ENCODE measurements at places on chromosomes 2 and 18.

- DNase-seq, result no peak
Observed at GRCh38 chr18:77482190-77483085, 232.8 kb downstream of the GALR1 start.

- DNase-seq, result no peak
Observed at GRCh38 chr2:28185891-28186290, 206.8 kb upstream of the FOSL2 start.

- no peak for DNase-seq
Observed at GRCh38 chr18:39389800-39390379, 1824.3 kb upstream of the CELF4 start.

DNA sequence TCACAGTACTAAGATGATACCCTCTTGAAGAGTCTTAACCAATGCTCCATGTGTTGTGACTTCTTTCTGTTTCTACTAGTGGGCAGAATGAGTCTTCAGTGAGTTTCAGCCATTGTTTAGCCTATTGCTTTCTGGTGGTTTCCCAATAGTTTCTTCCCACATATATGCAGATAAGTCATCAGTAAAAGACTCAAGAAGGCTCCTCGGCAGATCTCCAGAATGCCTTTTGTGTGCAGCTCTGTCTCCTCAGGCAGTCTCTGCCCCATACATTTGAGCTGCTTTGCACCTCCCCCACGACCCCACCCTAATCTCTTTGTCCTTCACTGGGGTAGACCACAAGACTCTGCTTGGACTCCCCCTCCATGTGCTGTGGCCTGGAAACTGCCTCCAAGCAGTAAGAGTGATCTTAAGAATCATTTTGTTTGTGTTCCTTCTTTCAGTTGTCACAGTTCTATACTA, 71.6 kb upstream of the CHRNA1 start:
- DNase-seq, result peak; percentile 79

DNA sequence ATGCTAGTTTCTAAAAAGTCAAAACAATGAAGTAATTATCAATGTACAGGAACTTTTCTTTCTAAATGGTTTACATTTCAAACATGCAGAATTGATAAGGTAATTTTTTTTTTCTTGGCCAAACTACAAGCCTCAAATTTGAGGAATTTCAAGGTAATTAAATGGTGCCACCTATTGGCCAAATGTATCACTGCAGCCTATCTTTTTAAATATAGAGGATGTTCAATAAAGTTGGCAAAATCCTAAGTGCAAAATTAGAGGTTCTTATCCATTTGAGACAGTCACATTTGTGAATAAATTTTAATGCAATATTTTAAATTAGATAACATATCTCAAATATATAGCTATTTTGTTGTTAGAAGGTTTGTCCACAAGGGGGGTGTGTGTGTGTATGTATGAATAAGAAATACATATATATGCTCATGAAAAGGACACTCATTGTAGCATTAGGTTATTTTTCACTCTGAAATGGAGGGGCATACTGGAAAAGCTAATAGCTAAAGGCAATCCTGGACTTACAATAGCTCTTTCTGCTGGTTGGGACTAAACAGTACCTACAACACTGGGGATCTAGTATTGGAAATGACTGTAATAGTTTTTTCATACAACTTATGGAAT, 26.2 kb downstream of the MMADHC start:
- DNase-seq, result no peak

DNA sequence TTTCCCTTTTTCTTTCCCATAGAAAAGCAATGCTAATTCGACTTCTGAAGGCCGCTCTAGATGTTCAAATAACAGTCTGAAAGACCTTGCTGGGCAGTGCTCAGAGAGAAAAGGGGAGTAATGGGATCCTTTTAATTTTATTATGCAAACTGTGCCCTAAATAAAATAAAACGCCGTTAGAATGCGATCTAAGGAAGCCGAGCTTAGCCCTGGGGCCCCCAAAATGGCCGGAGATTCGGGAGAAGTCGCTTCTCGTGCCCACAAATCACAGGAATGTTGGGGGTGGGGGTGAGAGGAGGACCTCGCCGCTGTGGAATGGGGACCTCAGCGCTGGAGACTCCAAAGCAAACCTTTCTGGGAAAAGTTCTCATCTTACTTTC, 8.4 kb upstream of the POU3F3 start:
- no peak for DNase-seq

DNA sequence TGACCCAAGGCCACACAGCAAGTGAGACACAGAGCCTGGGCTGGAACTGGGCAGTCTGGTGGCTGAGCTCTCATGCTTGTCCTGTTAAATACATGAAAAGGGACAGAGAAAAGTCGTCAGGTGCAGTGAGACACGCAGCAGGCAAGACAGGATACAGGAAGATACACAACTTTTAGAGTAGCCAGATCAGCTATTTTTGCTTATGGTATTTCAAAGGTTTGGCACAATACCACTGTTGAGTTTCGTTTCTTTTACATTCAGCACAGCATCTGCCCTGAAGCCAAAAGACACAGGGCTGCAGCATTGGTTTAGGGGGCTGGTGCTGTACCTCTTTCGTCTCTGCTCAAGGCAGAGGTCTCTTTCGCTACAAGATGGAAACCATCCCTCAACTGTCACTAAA, 14.0 kb downstream of the FHL2 start:
- no peak for DNase-seq

DNA sequence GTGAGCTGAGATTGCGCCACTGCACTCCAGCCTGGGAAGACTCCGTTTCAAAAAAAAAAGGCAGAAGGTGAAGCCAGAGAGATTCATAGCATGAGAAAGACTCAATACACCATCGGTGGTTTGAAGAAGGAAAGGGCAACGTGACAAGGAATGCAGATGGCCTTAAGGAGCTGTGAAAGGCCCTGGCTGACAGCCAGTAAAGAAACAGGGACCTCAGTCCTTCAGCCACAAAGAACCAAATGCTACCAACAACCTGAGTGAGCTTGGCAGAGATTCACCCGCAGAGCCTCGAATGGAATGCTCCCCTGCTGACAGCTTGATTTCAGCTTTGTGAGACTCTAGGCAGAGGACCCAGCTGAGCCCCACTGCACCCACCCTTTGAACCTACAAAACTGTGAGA, 154.9 kb upstream of the NDUFV2 start:
- no peak for DNase-seq

GRCh38 chr2:128644156-128644555, 325.5 kb upstream of the HS6ST1 start:
- no peak for DNase-seq

GRCh38 chr2:120017201-120017600, 4.3 kb downstream of the EPB41L5 start:
- no peak for DNase-seq

- no peak for DNase-seq
Observed at GRCh38 chr2:236758406-236758805, 188.8 kb downstream of the ACKR3 start.

DNA sequence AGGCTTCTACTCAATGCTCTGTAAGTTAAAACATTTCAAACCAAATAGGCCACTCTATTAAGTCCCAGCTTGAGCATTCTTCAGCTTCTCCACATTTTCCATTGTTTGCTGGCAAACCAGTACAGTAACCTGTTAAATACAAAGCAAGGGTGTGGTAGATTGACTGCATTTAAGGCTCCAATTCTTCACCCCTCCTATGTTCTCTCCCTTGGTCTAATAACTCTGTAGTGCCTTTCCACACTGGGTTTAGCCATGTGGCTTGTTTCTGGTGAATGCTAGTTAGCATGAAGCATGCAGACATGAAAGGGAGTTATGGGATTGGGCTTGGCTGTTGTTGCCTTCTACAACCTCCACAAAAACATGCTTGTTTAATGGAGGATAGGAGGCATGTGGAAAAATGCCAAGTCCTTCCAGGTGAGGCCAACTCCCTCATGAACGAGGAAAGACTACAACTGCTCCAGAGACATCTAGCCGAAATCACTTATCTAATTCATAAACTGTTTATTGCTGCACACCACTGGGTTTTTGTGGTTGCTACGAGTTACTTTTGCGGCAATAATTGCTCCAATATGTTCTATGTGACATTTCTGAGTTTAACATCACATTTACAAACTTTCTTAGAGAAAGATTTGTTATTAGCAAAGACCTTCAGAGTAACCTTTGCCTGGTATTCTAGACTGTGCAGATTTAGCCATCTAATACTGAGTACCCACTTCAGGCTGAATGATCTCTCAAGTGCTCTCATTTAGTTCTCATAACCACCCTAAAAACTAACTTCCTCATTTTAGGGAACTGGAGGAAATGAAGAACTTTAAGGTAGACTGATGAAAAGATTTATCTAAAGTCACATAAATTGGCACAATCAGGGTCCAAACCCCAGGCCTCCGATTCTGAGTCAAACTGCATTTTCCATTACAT, 104.0 kb downstream of the SMAD2 start:
- no peak for DNase-seq

GRCh38 chr2:232196802-232197201, 181.7 kb upstream of the ALPP start:
- DNase-seq, result no peak

GRCh38 chr2:85653996-85654395, 14.0 kb downstream of the SFTPB start:
- DNase-seq, result no peak

GRCh38 chr2:95159690-95160449, at the start of gene ZNF514:
TSS of gene ZNF514 (minus strand) at chr2:95159848. CDS start at chr2:95153253, 6,595 bp downstream.
- peak; percentile 78 for DNase-seq

DNA sequence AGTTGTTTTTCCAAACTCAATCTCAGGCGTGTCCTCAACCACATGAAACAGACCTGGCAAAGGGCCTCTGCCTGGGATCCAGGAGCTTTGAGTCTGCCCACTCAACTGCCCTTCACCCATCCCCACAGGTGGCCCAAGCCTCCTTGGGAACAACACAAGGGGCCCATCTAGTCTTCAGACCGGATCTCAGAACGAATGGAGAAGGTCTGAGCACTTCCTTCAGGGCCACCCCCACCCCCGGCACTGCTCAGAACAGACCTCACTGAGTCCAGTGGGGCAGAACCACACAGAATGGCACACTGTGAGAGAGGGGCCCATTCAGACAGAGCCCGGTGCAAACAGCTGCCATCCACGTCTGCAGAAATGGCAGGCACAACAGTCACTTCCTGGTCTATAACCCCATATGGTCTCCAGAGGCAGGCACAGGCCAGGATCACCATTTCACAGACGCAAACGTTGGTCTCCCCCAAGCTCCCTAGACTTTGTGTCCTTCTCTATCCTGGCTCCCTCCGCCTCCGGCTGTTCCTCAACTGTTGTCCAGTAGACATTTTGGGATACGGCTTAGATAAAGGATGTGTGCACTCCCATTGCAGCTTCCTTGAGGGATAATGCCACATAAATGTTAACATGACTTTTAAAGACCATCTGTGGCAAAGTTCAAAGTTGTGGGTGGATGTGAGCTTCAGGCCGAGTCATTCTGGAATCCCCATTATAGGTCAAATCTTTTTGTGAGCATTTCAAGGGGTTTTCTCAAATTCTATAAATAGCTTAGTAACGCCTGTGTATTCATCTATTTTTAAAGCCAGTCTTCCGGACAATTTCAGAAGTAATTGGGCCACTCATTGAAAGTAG, 149.7 kb downstream of the SMAD7 start:
- peak; percentile 30 for DNase-seq

DNA sequence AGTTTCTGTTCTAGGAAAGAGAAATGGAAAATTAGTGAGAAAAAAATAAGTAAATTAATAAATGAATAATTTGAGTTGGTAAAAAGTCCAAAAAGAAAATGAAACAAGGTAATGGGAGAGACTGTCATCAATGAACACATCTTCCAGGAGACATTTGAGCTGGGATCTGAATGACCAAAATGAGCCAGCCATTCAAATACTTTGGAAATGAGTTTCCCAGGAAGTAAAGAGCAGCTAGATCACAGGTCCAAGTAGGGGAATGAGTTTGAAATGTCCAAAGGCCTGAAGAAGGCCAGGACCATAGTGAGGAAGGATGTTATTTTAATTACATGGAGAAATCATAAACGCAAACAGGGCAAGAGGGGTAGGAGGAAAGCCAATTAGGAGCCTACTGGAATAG, 6.6 kb upstream of the DNAH7 start:
- no peak for DNase-seq

DNA sequence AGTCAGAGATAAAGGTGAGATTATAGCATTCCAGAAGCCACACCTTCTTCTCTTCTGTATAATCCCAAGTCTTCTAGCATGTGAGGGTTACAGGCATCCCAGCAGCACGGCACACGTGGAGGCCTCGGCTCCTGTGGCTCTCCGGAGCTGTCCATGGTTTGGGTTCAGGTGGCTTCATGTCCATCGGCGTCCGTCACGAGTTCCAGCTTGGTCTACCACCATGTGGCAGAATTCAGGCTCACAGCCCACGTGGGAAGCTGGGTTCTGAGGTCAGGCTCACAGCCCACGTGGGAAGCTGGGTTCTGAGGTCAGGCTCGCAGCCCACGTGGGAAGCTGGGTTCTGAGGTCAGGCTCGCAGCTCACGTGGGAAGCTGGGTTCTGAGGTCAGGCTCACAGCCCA, 378.3 kb upstream of the SALL3 start:
- DNase-seq, result no peak

DNA sequence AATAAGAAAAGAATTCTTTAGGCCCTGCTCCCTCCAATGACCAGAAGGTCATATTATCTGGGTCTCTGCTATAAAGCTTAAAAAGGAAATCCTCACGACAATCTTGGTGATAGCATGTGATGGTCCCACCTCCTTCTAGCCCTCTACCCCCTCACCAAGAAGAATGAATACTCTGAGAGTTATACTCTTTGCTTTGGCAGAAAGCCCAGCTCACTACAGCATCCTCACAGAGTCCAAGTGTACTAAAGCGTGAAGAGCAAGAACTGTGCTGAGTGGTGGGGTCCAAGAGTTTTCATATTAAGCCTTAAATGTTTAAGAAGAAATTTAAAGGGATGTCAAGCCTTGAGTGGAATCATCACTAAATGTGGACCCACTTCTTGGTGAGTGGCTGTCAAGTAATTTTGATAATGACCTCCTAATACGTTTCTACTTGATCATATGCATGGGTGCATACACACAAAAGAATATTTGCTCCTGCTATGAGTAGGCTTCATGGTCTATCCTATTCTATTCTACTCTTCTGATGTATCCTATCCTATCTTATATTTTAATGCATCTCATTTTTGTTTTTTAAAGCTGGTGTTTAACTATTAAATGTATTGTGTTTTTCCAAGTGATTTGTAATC, 16.5 kb upstream of the SERPINB7 start:
- no peak for DNase-seq

GRCh38 chr2:127649684-127650040, 3.7 kb downstream of the GPR17 start:
- DNase-seq, result peak; percentile 78

DNA sequence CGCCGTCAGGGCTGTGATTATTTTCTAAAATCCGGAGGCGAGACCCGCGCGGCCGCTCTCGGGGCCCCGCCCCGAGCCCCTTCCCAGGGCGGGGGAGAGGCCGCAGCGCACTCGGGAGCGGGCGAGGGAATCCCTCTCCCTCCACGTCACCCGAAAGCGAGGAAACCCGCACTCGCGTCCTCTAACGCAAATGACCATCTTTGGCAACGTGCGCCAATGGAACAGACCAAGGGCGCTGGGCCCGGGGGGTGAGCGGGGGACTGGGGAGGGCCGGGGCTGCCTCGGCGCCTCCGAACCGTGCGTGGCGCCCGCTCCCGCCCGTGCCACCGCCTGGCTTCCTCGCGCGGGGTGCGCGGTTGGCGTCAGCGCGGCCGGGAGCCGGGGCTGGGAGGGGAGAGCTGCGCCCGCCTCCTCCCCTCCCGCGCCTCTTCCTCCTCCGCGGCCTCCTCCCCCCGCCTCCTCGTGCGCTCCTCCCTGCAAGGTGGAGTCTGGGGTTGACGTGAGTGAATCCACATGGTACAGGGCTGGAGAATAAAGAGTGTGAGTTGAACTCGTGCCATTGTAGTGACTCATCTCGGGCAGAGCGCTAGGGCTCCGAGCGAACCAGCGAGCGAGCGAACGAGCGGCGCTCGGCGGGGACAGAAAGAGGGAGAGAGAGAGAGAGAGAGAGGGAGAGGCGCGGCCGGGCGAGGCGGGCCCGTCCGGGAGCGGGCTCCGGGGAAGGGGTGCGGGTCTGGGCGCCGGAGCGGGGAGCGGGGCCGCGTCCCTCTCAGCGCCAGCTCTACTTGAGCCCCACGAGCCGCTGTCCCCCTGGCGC, at the start of gene FOSL2:
FOSL2 (plus strand) TSS at position 562 of the 817 bp plus-strand sequence. CDS start 863 bp downstream, outside the sequence.
- DNase-seq, result peak; percentile 93

Measured in activated naive CD8-positive, alpha-beta T cell treated with anti-CD3 and anti-CD28 coated beads for 36 hours (primary cell).